ENCODE measurements at places on chromosomes 2 and 18.

DNA sequence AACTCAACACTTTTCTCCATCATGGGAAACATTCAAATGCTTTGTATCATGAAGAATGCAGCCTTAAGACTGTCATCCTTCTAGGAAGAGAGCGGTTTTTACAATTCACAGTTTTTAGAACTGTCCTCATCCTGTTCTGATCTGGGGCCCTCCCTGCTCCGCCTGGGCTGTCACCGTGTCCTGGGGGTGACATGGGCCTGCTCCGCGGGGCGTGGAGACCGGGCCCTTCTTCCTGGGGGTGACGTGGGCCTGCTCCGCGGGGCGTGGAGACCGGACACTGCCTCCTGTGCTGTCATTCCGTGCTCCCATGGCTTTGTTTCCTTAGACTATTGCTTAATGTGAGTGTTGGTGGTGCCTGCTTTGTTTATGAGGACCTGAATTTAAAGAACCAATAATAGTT lies 122.8 kb downstream of the TMEM18 start:
- DNase-seq, result no peak

GRCh38 chr2:71530211-71530610 lies 76.8 kb downstream of the DYSF start:
- DNase-seq, result no peak

- no peak for DNase-seq
These were observed 91.9 kb downstream of the TWIST2 start for GRCh38 chr2:238939521-238940403.

GRCh38 chr2:183951630-183952029 lies 646.7 kb upstream of the ZNF804A start:
- no peak for DNase-seq

DNA sequence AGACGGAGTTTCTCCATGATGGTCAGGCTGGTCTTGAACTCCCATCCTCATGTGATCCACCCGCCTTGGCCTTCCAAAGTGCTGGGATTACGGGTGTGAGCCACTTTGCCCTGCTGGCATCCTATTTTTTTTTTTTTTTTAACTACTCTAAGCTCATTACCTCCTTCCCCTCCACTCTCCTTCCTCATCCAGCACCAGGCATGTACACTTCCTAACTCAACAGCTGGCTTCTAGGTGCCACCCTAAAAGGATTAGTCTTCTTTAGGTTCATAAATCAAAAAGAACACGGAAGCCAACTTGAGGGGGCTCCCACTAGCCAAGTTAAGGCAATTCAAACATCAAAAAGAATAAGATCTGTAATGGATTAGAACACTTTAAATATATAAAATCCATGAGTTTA lies 70.6 kb upstream of the TEX51 start:
- no peak for DNase-seq
